Activated T-helper 9 cell treated with anti-CD3 and anti-CD28 coated beads, Interleukin-2, amount 50 U/mL, for 16 hours (primary cell): ENCODE measurements at places on chromosomes 11 and 22.

DNA sequence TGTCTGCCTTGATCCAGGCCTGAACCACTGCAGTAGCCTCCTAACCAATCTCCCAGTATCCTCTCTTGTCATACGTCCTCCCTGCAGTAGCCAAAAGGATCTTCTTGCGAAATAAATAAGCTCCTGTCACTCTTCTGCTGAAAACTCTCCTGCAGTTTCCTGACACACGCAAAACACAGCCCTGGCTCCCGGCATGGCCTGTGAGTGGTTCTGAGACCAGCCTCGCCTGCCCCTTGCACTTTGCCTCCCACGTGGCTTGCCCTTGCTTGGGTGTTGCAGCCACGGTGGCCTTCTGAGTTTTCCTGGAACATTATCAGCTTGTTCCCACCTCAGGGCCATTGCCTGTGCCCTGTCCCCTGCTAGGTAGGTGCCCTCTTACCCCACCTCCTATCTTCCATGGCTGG, 7.2 kb downstream of the ZC3H7B start:
- no peak for DNase-seq

DNA sequence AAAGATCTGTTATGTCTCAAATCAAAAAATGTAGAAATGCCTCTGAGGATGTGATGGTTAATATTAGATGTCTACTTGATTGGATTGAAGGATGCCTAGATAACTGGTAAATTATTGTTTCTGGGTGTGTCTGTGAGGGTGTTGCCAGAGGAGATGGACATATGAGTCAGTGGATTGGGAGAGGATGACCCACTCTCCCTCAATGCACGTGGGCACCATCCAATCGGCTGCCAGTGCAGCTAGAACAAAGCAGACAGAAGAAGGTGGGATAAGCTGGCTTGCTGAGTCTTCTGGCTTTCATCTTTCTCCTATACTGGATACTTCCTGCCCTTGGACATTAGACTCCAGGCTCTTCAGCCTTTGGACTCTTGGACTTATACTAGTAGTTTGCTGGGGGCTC, 430.3 kb downstream of the SOX6 start:
- no peak for DNase-seq

DNA sequence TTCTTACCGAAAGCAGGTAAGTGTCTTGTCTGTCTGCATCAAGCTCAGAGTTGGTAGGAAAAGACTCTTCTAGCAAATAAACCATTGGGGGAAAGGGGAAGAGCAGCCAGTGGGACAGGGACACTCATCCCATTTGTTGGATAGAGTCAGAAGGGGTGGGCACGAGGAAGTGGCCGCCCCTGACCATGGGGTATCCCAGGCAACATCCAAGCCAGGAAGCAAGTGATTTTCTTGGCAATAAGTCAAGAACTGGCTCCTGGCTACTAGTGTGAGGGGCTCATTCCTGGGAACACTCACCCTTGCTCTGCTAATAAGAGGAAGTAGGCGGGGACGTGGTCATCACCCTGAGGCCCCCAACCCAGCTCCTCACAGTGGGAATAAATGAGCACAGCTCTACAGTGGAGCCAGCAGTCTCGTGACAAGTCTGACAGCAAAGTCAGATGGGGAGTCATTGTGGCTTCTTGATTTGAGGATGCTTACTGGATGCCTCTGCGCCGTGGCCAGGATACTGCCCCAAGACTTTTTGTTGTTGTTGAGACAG, 6.7 kb downstream of the SLC25A18 start:
- no peak for DNase-seq

- DNase-seq = no peak
Observed at GRCh38 chr11:19970944-19971343, 189.3 kb downstream of the DBX1 start.

- DNase-seq = peak; percentile 30
Observed at GRCh38 chr11:119320776-119321524, 4.0 kb upstream of the MCAM start.

DNA sequence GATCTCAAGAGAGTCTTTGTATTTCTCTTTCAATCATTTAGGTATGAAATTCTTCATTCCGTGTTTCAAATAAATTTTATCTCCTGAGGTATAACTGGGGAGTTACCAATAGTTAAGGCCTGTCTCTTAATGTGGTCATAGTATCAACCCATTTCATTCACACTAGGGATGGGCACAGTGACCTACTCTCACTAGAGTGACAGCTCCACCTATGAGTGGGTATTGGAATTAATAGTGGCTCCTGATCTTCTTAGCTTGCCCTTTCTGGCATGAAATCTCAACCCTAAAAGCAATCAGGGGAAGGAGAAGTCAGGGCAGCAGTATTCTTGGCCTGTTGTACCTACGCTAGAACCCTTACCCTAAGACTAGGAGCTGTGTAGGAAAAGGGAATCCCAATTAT, 507.7 kb downstream of the FAM181B start:
- DNase-seq = no peak

GRCh38 chr11:33063326-33063881, 24.0 kb downstream of the TCP11L1 start:
- no peak for DNase-seq

DNA sequence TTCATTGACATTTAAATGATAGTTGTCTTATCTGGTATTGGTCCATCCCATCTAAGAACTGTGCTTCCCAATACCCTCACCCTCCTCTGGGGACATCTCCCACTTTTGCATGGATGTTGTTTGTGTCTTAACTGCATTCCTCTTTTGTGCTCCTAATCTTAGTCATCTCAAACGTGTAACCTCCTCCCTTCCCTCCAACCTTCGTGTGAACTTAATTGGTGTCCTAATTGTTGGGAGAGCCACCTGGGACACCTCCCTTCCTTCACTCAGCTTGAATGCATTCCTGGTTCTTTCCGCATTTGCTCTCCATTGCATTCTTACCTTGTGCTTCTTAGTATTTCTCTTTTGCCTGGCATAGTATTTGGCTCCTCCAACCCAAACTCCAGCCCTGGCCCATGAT, 9.8 kb upstream of the ELMOD1 start:
- no peak for DNase-seq

GRCh38 chr22:32407312-32407711, 4.7 kb downstream of the RTCB start:
- no peak for DNase-seq

DNA sequence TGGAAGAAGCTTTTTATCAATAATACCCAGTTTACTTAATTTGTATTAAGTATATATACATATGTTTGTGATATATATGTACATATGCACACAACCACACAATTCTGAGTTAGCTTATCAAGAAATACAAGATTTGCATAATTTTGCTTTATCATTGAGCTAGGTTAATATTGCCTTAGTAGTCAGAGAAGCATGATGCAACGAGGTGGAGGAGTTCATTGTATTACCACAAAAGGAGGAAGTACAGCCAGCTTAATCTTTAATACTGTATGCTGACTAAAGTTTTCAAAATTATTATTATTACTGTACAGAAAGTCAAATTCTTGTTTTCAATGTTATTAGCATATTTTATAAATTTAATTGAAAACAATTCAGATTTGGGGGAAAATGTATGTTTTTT, 278.4 kb upstream of the PDGFD start:
- no peak for DNase-seq

GRCh38 chr11:65131895-65132237, 2.5 kb downstream of the SYVN1 start:
- DNase-seq = no peak

DNA sequence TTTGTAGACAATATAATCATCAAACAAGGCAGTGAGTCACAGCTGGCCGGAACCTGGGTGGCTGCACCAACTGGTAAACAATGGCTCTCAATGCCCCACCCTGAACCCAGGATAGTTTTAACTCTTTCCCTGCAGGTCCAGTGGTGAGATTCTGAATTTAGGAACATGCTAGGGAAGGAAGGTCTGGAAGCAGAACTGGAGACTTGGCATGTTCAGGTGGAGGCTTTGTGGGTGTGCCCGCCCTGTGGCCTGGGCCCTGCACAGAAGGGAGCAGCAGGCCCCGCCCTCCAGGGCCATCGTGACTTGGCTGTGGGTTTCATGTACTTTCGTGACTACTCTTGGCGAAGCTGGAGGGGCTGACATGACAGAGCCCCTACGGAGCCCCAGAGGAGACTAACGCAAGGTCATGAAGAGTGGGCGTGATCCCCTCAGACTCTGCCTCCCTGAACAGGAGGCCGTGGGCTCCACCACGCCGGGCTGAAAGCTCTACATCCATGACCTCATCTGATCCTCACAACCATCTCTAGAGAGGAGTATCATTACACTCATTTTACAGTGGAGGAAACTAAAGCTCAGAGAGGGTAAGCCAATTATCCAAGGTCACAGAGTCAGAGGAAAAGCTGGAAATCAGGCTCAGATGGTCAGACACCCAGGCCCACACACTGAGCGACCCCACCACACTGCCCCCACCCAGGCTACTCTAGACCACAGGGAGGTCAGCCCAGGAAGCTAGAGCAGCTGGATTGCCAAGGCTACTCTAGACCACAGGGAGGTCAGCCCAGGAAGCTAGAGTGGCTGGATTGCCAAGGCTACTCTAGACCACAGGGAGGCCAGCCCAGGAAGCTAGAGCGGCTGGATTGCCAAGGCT, 27.3 kb downstream of the MAFF start:
- no peak for DNase-seq

DNA sequence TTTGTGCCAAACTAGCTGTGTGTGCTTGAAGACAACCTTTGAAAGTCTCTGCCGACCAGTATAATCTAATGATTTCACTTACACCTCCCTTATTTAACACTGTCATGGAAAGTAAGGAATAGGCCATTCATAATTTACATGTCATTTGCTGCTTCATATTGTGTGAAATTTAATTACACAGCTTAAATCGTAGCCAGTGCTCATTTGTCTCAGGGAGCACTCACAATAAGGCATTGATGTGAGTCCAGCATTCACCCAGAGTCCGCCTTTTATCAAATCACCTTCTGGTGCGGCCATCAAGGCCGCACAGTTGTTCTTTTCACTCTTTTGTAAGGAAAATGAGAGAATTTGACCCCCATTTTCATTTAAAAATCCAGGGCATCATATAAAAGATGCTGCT, 46.9 kb downstream of the PAX6 start:
- no peak for DNase-seq

DNA sequence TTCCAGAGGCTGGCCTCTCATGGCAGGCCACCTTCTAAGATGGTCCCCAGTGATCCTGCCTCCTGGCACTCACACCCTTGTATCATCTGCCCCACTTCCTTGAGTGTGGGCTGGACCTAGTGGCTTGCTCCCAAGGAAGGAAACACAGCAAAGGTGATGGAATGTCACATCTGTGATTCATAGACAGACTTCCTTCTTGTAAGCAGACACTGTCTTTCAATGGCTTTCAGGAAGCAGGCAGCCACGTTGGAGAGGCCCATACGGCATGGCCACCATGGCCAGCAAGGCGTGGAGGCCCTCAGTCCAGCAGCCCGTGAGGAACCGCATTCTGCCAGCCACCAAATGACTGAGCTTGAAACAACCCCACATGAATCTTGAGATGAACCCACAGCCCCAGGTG, 11.3 kb downstream of the LMO1 start:
- no peak for DNase-seq

- DNase-seq = no peak
Observed at GRCh38 chr11:119651802-119652584, 77.0 kb downstream of the NECTIN1 start.

DNA sequence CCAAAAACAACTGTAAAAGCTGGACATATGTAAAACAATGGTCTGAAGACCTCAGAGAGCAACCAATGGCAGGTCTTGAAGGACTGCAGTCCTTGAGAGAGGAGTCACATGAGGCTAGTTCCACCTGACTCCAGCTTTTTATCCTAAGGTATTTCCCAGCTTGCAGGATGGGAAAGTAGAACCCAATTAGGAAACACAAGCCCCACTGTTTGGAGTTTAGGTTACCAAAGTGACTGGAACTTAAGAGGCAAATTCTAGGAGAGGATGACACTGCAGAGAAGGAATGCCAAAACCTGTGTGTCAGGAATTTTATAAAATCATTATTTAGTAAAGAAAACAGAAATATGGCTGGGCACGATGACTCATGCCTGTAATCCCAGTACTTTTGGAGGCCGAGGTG, 18.4 kb downstream of the OR2AT4 start:
- DNase-seq = no peak

- DNase-seq = no peak
Observed at GRCh38 chr22:42920101-42920820, 63.2 kb upstream of the ARFGAP3 start.

- no peak for DNase-seq
Observed at GRCh38 chr22:17860220-17860965, 86.1 kb upstream of the BID start.

DNA sequence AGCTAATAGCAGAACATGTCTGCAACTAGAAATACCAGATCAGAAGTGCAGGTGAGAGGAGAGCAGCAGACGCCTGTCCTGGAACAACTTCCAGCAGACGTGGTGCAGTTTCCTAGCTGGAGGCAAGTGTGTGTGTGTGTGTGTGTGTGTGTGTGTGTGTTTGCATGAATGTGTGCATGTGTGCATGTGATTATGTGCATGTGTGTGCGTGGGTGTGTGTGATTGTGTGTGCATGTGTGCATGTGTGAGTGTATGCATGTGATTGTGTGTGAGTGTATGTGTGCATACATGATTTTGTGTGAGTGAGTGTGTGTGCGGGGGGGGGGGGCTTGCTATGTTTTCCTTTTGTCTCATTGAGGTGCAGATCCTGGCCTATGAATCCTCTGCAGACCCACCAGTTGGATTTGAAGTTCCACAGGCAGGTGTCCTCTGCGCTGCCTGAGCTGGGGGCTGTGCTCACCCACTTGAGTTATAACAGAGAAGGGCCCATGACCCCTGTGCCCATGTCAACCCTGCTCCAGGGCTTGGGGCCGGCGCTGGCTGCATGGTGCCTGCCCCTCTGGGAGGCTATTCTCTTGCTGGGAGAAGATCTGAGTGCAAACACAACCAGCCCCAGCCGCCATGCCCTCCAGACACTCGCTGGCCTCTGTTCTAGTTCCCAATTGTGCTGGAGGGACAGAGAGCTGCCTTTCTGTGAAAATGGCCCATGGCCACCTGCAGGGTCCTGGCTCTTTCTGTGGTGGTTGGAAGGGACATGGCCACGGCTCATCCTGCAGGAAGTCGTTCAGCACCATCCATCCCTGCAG, 821.3 kb downstream of the BRD1 start:
- DNase-seq = no peak

DNA sequence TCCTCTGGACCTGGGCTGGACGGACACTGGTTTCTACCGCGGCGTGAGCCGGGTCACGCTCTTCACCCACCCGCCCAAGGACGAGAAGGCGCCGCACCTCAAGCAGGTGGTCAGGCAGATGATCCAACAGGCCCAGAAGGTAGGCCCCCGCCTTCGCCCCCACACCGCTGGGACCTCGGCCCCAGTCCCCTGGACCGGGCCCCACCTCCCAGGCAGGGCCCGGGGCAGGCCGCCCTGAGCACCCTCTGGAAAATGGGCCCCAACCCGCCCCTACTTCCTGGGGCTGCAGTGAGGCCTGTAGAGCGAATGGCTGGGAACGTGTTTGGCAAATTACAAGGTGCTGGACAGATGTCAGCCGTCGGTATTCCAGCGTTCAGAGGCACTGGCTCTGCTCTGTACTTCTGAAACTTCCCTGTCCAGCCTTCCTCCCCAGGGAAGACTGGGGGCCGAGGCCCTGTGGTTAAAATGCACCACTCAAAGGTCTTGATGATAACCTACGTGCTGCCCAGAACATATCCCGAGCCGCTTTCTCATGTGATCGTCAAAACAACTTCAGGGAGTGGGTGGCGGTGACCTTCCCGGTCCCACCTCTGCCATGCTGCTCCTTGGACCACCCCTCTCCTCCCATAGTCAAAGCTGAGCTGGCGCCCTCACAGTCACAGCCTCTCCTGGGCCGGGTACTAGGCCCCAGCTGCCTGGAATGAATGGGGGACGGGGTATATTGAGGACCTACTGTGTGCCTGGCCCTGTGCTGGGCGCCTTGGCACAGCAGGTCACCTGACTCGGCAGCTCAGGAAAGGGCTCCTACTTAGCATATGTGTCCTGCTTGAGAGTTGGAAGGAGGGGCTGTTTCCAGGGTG, 869 bp downstream of the FAM83F start:
- DNase-seq = no peak

- no peak for DNase-seq
Observed at GRCh38 chr11:931385-931784, 5.7 kb downstream of the AP2A2 start.
